ENCODE measurements at places on chromosomes 11 and 22.

DNA sequence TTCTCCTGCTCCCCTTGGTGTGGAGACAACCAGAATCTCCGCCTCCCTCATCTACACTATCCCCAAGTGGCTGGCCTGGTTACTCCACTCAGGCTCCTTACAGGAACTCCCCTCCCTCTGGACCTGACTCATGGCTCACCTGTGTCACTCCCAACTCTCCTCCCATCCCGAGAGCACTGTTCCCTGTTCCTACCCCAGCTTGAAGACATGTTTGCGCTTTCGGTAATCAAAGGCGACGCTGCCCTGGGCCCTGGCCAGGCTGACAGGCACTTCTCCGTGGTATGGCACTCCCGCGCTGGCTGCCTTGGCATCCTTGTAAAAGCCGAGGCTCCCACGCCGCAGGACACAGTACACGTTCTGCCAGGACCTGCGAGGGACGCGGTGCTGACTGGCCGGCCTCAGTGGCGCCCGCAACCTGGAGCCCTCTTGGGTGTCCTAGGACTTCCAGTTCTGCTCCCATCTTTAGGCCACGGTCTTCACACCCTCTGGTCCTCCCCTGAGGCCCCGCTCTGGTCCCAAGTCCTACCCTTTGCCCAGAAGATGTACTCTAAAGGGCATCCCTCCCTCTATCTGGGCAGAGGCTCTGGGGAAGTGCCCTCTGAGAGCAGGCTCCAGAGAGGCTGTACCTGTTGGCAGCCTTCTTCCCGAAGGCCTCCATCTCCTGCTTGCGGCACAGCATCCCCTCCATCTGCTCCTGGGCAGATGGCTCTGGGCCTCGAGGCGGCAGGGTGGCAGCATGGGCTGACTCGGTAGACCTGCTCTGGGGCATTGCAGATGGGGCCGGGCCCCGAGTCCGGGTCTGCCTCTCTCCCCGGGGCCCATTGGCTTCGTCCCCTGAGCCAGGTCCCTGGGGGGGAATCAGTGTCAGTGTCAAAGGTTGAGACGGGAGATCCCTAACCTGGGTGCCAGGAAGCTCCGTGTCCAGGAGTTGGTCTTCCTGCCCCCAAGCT lies 9.4 kb upstream of the RBM4B start:
- DNase-seq, result no peak

- DNase-seq, result no peak
Measured at GRCh38 chr11:60918939-60919265, 4.9 kb downstream of the TMEM109 start.

DNA sequence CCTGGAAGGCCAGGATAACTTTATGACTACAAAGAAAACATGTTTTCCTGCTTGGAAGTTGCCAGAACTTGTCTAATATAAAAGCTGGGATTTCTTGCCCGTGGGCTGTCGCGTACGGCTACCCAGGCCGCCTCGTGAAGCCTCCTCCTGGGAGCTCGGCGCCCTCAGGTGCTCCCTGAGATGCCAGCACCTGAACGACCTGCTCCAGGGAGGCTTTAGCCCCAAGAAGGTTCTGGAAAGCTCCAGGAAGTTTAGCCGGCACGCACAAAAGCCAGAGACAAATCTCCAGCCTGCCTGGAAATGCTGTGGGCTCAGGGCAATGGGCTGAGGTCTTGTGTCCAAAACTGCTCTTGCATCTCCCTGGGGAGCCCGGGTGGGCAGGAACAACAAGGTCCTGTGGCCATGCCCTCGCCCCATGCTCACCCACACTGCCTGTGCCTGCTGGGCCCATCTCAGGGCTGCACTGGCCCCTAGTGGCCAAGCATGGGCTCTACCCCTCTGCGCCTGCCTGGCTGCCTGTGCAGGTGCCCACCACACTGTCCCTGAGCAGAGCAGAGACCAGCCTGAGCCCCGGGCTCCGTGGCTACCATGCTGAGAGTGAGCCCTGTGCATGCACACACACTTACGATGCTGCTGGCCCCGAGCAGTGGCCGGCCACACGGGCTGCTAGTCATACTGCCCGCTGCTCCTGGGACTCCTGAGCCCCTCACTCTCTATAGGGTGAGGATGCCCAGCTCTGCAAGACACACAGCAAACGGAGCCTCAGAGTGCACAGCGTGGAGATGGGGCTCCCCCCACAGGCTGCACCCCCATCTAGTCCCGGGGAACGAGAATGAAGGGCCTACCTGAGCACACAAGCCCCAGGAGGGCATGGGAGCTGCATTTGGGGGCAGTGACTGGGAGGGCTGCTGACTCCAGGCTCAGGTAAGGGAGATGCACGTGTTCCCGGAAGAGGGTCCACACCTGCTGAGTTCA lies 4.9 kb upstream of the CELSR1 start:
- peak; percentile 67 for DNase-seq

DNA sequence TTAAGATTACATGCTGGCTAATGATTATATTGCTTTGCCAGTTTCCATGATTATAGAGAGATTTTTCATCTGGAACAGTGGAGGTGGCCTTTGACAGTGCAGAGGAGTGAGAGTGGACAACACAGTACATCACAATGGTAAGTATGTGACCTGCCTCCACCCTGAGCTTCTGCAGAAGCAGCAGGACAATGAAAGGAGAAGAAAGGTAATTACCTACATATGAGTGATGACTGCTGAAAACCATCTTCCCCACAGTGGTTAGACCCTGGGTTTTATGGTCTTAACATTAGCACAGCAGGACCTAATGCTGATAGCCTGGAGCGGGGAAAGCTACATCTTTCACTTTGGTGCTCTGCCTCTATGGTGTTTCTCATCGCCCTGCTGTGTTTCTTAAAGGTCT lies 454.7 kb upstream of the DDI1 start:
- DNase-seq, result no peak

DNA sequence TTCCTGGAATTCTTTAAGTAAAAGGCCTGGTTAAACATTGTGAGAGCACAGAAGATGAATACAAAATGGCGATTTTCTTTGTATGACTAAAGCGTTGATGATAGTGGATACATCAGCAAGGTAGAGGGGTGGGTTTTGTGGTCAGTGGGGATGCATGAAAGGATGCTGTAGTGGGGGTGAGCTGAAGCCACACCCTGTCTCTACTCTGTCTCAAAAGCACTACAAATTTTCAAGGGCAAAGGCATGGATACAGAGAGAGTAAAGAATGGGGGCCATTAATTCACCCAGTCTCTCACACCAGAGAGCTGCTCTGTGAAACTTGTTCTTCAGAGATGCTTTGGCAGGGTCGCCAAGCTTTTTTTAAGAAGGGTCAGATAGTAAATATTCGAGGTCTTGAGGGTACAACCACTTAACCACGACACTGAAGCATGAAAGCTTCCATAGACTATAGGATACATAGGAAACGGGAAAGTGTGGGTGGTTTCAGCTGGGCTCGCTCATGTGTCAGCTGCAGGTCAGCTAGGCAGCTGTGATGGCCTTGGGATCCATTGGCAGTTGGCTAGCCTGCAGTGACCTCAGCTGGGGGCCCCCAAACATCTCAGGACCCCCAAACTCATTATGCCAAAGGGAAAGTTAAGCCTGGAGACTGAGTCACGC lies 8.3 kb downstream of the TMEM138 start:
- no peak for DNase-seq

DNA sequence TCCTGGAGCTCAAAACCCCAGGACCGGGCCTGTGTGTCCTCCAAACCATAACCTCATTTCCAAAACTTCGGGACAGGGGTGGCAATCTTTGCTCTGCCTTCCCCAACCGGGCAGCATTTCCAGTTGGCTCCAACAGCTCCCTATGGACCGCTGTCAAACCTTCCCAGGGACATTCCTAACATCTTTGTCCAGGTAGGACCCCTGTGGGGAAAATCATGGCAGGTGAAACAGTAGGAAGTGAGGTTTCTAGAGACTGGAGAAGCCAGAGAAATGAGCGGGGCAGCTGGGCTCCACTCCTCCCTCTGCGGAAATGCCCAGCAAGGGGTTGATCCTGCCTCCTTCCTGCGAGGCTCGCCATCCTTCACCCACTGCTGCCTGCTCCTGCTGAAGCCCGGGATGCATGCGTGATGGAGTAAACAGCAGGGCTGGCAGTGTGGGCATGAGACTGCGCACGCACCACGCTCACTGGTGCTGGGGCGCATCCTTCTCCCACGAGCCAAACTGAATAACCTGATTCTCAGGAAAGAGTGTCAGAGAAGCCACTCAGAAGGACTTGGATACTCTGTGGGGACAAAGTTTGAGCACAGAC lies 136.4 kb downstream of the BUD13 start:
- no peak for DNase-seq

DNA sequence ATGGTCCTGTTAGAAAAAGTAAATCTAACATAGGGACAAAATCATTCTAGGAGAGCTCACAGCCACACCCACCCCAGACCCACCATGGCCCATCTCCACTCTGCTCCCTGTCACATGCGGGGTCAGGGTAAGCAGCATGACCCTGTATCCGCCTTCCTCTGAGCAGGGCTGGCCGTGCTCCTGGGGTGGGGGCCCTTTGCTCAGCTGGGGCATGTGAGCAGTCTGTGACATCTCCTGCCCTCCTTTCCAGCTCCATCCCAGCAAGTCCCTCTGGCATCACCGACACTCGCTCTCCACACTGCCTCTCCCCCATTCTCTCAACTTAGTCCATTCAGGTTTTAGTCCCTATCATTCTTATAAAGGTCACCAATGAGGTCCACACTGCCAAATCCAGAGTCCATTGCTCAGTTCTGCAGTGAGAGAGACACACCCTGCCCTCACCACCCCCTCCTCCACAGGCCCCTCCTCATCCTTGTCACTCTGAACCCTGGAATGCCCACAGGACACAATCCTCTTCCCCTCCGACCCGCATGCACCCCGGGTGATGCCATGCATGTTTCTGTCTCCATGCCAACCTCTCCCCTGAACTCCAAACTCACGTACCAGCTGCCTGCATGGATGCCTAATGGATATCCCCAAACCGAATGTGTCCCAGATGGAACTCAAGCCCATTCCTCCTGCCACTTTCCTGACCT lies 65.1 kb upstream of the PITPNB start:
- DNase-seq, result no peak

- no peak for DNase-seq
Measured at GRCh38 chr11:774873-775592, 2.3 kb downstream of the GATD1 start.

DNA sequence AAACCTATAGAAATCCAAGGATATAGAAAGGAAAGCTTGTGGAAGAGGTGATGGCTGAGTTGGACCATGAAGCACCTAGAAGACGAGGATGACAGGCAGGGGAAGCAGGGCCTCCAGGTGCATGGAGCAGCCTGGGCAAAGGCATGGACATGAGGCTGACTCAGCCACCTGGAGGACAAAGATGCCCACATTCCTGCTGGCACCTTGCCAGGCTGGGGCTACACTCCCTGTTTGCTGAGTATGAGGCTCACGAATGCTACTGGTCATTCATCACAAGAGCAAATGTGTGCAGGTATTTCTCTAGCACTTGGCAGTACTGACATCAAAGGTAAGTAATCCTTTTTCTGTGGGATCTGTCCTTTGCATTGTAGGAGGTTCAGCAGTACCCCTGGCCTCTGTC lies 7.1 kb upstream of the SCGB2A1 start:
- DNase-seq, result no peak

- DNase-seq, result peak; percentile 37
Measured at GRCh38 chr11:77471558-77472193, 2.2 kb downstream of the PAK1 start.

DNA sequence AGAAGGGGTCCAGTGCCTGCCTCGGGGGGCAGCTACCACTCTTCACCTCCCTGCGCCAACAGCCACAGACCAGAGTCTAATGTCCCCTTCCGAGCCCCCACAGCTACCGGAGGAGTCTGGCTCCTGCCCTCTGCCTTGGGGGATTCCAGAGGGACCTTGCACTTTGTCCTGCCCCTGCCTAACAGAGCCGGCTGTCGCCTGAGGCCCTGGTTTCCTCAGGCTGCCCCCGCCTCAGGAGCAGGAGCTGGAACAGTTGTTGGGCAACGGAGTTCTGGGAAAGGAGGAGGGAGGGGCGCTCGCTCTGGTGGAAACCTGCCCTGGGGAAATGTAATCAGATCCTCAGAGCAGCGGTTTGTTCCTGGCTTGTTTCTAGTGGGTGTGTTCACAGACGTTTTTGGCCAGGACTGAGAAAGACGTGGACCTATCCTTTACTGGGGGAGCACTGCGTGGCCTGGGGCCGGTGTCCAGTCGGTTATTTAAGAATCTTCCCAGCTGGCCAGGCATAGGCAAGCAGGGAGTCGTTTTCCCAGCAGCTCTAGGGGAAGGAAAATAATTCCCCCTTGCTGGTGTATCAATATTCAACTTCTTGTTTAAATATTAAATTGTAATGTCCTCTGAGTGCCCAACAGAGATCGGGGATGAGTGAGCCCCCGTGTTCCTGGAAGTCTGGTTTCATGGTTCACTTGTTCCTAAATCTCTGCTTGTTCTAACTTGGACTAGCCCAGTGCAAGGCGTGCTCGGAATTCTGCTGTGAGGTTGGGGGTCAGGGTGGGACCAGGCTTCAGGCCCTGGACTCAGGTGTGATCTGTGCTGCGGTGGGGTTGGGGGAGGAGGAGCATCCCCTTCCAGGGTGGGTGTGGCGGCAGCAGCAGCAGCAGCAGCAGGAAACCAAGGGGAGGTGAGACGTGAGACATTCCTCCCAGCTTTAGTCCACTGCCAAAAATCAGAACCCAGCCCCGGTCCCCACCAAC lies 32.1 kb downstream of the A4GALT start:
- peak; percentile 79 for DNase-seq

- peak; percentile 26 for DNase-seq
Measured at GRCh38 chr22:41699264-41700107, at the start of gene MEI1. MEI1 (plus strand) TSS chr22:41699503; CDS start chr22:41699539, 36 bp downstream.

GRCh38 chr11:133082453-133082781 lies 449.9 kb downstream of the OPCML start:
- no peak for DNase-seq

DNA sequence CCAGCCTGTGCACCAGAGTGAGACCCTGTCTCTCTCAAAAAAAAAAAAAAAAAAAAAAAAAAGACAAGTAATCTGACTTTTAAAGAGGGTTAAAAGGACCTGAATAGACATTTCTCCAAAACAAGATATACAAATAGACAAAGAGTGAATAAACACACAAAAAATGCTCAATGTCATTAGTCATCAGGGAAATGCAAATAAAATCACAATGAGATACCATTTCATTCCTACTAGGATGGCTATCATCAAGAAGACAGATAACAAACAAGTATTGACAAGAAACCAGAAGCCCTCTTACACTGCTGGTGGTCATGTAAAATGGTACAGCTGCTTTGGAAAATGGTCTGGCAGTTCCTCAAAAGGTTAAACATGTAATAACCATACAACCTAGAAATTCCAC lies 4.1 kb downstream of the RIC3 start:
- DNase-seq, result peak; percentile 23
